Mesenchymal stem cell (in vitro differentiated cells and primary cell): ENCODE measurements at places on chromosomes 1 and 21.

GRCh38 chr1:40948741-40949443 is 30.6 kb upstream of the CTPS1 start:
- peaks cover 15% of the 10 kb centered on the region for H3K27me3 ChIP-seq
- peaks cover 5% of the 10 kb centered on the region for H3K4me1 ChIP-seq
- H3K36me3 ChIP-seq = no peaks in the 10 kb centered on the region
- peak; percentile 67 for DNase-seq
- H3K27ac ChIP-seq = peak overlapping the region; percentile 87

GRCh38 chr21:16797966-16798365 is 714.9 kb upstream of the CXADR start:
- no peak for DNase-seq
- H3K36me3 ChIP-seq = no peaks in the 10 kb centered on the region
- H3K4me3 ChIP-seq = no peak overlapping the region
- no peaks in the 10 kb centered on the region for H3K27me3 ChIP-seq

DNA sequence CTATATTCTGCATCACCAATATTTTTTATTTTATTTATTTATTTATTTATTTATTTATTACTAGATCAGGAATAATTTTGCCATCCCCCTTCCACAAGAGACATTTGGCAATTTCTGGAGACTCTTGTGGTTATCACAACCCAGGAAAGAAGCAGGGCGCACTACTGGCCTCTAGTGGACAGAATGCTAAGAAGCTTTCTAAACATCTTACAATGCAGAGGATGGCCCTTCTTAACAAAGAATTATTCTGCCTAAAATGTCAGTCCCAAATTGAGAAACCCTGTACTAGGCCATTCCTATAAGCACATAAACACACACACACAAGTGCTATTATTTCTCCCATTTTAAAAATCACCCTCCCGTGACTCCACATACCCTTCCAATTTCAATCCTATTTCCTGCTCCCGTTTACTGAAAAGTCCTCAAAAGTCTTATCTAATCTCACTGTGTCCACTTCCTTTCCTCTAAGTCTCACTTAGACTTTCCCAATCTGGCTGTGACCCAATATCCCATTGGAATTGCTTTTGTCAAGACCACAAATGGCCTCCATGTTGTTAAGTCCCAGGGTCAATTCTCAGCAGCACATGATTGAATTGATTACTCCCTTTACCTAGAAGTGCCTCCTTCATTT is 43.7 kb upstream of the RNF11 start:
- H3K27me3 ChIP-seq = no peaks in the 10 kb centered on the region
- H3K4me1 ChIP-seq = no peaks in the 10 kb centered on the region
- H3K36me3 ChIP-seq = no peaks in the 10 kb centered on the region
- H3K27ac ChIP-seq = no peak overlapping the region

DNA sequence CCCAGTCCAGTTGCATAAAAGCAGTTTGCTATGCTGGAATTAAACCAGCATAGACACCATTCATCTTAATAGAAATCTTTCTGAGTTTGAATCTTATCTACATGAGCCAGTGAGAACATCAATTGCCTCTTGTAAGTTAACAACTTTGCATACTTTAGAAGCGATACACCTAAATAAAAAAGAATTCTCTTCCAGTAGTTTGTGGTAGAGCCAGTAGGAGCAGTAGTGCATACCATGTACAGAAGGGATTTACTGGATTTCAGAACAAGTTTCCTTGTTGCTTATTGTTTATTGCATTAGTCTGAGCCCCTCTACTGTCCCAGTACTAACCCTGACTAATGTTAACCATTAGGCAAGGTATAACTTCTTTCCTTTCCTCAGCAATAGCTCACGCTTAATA is 313.1 kb downstream of the TGFB2 start:
- no peaks in the 10 kb centered on the region for H3K27me3 ChIP-seq
- H3K4me3 ChIP-seq = no peak overlapping the region
- H3K36me3 ChIP-seq = no peaks in the 10 kb centered on the region
- peak overlapping the region; percentile 94 for H3K27ac ChIP-seq
- peaks cover 5% of the 10 kb centered on the region for H3K4me1 ChIP-seq
- no peak for DNase-seq

- H3K4me1 ChIP-seq = peaks cover 10% of the 10 kb centered on the region
- peaks cover 55% of the 10 kb centered on the region for H3K36me3 ChIP-seq
- H3K27me3 ChIP-seq = no peaks in the 10 kb centered on the region
- no peak overlapping the region for H3K4me3 ChIP-seq
These were observed 73.1 kb upstream of the EDEM3 start for GRCh38 chr1:184827600-184828368.

DNA sequence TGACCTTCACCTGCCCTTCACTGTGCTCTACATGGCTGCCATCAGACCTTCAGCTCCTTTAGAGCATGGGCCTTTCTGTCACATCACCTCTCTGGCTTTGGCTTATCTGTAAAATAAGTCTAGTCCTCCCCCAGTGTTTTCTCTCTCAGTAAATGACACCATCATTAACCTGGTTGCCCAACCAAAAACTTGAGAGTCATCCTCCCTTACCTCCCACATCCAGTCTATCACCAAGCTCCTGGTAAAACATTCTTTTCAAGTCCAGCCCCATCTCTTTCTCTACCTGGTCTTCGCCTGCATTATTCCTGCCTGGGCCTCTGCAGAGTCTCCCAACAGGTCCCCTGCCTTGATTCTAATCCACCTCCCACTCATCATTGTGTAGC is 13.1 kb downstream of the SLC26A9 start:
- peaks cover 5% of the 10 kb centered on the region for H3K4me1 ChIP-seq
- no peak for DNase-seq
- peaks cover 9% of the 10 kb centered on the region for H3K27me3 ChIP-seq
- H3K4me3 ChIP-seq = no peak overlapping the region

GRCh38 chr1:10979483-10979920 is 33.0 kb upstream of the TARDBP start:
- H3K27ac ChIP-seq = no peak overlapping the region
- DNase-seq = no peak
- H3K36me3 ChIP-seq = no peaks in the 10 kb centered on the region
- H3K4me1 ChIP-seq = peaks cover 14% of the 10 kb centered on the region
- H3K27me3 ChIP-seq = peaks cover 22% of the 10 kb centered on the region
- no peak overlapping the region for H3K4me3 ChIP-seq

DNA sequence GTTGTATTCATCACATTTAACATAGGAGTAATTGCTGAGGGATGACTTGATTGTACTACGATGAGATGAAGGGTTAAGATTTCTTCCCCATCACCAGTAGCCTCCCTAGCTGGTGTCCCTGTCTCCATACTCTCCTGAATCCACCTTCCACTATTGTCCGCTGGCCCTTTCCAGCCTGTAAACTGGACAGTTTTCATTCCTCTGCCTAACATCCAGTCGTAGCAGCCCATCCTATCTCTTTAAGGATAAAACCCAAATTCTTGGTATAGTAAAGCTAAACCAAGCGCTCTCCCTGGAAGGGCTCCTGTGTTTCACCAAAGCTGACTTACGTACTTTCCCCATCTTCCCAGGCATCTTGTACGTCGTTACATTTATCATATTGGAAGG is 670 bp downstream of the COX20 start:
- H3K4me1 ChIP-seq = peaks cover 2% of the 10 kb centered on the region
- no peaks in the 10 kb centered on the region for H3K27me3 ChIP-seq
- peak overlapping the region; percentile 91 for H3K27ac ChIP-seq
- DNase-seq = peak; percentile 58

DNA sequence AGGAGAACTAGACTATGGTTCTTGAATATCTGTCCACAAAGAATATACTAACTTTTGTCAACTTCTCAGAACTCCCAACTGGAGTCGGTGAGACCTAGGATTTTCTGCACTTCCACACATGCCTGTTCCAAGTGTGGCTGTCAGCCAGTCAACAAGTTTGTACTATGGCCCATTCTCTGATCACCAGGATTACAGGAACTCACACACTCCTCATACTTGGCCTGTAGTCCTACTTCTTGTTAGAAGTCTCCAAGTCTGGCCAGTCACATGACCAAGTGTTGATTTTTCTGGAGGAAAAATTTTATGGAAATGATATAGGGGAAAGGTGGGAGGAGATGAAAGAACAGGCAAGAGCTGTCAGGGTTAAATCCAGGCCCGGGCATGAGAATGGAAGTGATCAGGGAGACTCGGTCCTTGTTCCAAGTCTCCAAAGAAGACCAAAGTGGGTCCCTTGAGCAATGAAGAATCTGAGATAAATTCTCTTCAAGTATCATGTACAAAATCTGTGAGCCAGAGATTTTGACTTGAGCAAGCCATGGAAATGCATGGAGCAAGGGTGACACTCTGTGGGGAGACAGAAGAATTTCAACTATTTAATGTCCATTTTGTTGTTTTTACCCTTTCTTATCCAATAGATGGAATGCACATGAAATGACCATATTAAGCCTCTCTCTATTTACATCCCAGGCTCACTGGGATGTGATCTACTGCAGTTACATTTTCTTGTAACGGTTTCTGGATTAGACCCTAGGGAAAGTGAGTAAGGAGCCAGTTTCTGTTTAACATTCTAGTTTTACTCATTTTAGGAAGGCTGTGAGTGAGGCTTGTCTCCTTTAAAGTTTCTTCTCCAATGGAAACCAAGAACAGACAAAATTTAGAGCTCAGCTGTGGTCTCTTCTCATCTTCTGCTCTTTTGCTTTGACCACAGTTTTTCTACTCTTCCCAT is 320.9 kb downstream of the ASTN1 start:
- no peaks in the 10 kb centered on the region for H3K36me3 ChIP-seq
- peaks cover 8% of the 10 kb centered on the region for H3K27me3 ChIP-seq
- H3K4me3 ChIP-seq = no peak overlapping the region
- no peak overlapping the region for H3K27ac ChIP-seq
- H3K4me1 ChIP-seq = no peaks in the 10 kb centered on the region
- peak; percentile 42 for DNase-seq

GRCh38 chr1:181127898-181128453 is 39.5 kb downstream of the IER5 start:
- H3K27ac ChIP-seq = peak overlapping the region; percentile 47
- H3K27me3 ChIP-seq = no peaks in the 10 kb centered on the region
- peaks cover 30% of the 10 kb centered on the region for H3K4me1 ChIP-seq
- peak; percentile 60 for DNase-seq

GRCh38 chr21:31634993-31635392 is 24.5 kb upstream of the SOD1 start:
- H3K4me1 ChIP-seq = peaks cover 2% of the 10 kb centered on the region
- H3K36me3 ChIP-seq = no peaks in the 10 kb centered on the region
- no peaks in the 10 kb centered on the region for H3K27me3 ChIP-seq
- H3K4me3 ChIP-seq = no peak overlapping the region

DNA sequence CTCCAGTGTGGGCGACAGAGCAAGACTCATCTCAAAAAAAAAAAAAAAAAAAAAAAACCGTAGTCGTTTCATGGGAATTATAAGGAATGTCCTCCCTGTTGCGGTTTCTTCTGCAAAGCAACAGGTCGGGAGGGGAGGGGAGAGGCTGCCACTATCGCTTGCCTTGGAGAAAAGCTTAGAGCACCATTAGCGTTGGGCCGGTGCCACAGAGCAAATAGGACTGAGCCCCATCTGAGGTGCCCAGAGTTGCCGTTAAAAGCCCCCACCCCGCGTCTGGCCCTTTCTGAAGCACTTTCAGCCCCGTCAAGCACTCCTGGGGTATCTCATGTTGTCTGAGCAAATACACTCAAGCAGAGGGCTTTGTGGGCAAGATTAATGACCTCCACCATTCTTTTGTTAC is 2.2 kb downstream of the RIPPLY3 start:
- H3K36me3 ChIP-seq = no peaks in the 10 kb centered on the region
- DNase-seq = no peak
- H3K4me1 ChIP-seq = peaks cover 21% of the 10 kb centered on the region
- peaks cover 11% of the 10 kb centered on the region for H3K27me3 ChIP-seq
- no peak overlapping the region for H3K4me3 ChIP-seq

GRCh38 chr1:208577381-208577905 is 333.3 kb upstream of the PLXNA2 start:
- no peaks in the 10 kb centered on the region for H3K27me3 ChIP-seq
- H3K4me1 ChIP-seq = no peaks in the 10 kb centered on the region
- no peak overlapping the region for H3K4me3 ChIP-seq

GRCh38 chr1:68111519-68112436 is 61.4 kb upstream of the DIRAS3 start:
- no peak overlapping the region for H3K4me3 ChIP-seq
- no peaks in the 10 kb centered on the region for H3K4me1 ChIP-seq
- peak; percentile 58 for DNase-seq
- peaks cover 2% of the 10 kb centered on the region for H3K36me3 ChIP-seq

DNA sequence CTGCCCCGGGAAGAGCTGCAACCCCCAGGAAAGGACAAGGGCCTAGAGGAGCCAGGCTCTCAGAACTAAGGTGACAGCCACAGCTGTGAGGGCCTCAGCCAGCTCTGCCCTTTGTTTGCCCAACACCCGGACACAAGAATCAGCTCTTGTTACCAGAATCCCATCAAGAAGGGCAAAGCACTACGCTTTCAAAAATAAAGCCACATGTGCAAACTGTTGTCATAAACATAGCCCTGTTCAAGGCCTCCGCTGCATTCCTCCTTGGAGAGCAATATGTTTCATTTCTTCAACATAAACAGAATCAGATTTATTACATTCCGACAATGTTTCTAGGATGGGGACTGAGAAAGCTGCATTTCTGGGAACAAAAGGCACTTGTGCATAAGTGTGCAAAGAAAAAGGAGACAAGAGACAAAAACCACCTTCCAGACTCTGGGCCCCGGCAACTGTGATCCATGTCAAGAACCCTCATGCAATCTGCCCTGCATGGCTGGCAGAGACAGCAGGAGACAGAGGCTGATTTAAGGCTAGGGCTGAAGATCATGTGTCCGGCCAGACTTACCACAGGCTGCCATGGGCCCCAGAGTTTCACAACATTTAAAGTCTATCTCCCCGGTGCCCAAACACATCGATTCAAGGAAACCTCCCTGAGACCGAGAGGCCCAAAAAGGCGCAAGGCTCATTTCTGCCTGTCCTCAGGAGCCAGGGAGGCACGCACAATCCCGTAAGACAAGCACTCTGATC is 71.0 kb downstream of the SSBP3 start:
- peaks cover 5% of the 10 kb centered on the region for H3K36me3 ChIP-seq
- H3K4me3 ChIP-seq = peak overlapping the region; percentile 73
- H3K27me3 ChIP-seq = no peaks in the 10 kb centered on the region
- peaks cover 18% of the 10 kb centered on the region for H3K4me1 ChIP-seq
- DNase-seq = peak; percentile 88

DNA sequence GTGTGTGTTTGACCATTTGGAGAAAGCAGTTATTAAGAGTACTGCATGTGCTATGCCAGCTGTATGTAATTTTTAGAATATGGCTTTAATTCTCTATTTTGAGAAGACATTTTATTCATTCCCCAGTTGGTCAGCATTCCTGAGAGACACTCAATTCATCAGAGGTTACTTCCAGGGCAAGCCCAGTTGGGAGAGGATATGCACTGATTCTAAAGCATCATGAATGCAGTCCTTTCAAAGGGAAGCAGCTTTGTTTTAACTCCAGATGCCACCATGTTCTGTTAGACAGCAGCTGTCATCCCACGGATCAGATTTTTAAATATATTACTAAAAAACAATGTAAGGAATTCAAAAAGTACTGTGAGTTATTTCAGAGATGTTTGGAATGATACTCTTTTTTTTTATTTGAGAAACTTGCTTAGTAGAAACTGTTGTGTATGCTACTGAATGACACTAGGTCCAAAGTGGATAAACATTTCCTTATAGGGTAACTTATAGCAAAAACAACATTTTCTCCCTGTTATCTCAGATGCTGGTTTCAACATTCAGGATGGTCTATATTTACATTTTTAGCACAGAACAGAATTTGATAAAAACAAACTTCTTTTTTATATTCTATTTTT is 149.5 kb upstream of the B3GALT2 start:
- peak; percentile 25 for DNase-seq
- no peaks in the 10 kb centered on the region for H3K27me3 ChIP-seq
- H3K27ac ChIP-seq = peak overlapping the region; percentile 71
- H3K4me1 ChIP-seq = no peaks in the 10 kb centered on the region
- no peaks in the 10 kb centered on the region for H3K36me3 ChIP-seq

- H3K27ac ChIP-seq = no peak overlapping the region
- no peaks in the 10 kb centered on the region for H3K27me3 ChIP-seq
- H3K4me3 ChIP-seq = no peak overlapping the region
- H3K36me3 ChIP-seq = no peaks in the 10 kb centered on the region
- H3K4me1 ChIP-seq = no peaks in the 10 kb centered on the region
These were observed 278.8 kb downstream of the AMY1C start for GRCh38 chr1:104028416-104029035.
